ENCODE measurements at places on chromosomes 1 and 21. TPM values are rescaled to one million over a fixed set of nuclear protein-coding genes. Genes with fewer than 3 reads are reported as not detected.
A peak's percentile ranks its signal among the peaks of the same experiment; 100 is the strongest.

ENAH gene
- total RNA-seq, result 0.29 TPM

IVL gene
- not detected for total RNA-seq

IFI44 gene
- 27.9 TPM for total RNA-seq

- no peak for DNase-seq
These were observed 59.8 kb downstream of the GLIS1 start for GRCh38 chr1:53678938-53679825.

LCE1E gene
- total RNA-seq, result not detected

DNA sequence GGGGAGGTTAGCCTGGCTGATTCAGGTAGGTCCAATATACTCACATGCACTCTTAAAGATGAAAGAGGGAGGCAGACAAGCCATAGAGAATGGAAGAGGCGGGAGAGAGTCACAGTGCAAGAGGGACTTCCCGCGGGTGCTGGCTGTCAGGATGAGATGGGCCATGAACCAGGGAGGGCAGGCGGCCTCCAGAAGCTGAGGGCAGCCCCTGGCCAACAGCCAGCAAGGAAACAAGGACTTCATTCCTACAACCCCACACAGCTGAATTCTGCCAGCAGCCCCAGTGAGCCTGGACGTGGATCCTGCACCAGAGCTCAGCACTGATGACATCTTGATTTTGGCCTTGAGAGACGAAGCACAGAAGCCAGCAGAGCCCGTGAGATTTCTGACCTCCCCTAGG lies 15.1 kb upstream of the B3GALT5 start:
- DNase-seq, result no peak

FUBP1 gene
- 241 TPM for total RNA-seq

CD84 gene
- total RNA-seq, result 81.5 TPM

DNA sequence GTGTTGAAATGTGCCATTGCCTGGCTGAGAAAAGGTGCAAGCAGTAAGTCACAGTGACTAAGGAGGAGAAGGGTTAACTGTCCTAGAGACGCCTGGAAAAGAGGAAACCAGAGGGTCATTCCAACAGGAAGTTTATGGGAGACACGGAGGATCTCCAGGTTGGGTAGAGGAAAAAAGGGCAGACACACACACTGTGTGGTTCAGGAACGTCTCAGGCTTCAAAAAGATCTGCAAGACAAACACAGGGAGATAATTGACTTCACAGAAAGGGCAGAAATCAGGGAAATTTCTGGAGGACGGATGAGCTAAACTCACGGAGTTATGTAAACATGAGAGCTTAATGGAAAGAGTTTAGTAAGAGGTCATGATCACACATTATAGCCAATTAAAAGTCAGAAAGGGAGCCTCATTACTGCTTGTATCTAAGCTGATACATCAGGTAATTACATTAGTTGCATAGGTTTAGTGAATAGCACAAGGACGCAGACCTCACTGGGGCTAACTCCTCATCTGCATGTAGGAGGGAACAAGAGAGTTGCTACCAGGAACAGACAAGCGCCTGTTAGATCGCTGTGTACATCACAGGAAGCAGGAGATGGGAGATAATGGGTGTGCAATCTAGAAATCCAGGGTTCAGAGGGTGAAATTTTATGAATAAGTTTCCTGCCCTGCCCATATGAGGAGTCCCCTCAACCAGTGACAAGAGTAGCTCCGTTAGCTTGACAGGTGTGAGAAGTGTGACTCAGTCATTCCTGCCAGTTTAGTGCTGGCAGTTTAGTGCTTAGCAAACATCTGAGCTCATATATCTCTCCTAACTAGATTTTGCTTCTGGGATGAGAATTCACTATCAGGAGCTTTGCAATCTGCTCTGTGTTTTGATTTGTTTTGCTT lies 96.6 kb upstream of the TNR start:
- DNase-seq, result no peak

DNA sequence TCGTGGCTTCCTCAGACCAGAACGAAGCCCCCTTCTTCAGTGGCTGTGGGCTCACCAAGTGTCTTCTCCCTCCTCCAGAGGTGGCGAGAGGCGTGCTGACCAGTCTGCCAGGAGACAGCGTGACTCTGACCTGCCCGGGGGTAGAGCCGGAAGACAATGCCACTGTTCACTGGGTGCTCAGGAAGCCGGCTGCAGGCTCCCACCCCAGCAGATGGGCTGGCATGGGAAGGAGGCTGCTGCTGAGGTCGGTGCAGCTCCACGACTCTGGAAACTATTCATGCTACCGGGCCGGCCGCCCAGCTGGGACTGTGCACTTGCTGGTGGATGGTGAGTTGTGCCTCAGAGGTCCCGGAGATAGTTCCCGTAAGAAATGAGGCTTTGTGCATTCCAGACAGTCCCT lies 24.0 kb downstream of the IL6R start:
- no peak for DNase-seq

DNA sequence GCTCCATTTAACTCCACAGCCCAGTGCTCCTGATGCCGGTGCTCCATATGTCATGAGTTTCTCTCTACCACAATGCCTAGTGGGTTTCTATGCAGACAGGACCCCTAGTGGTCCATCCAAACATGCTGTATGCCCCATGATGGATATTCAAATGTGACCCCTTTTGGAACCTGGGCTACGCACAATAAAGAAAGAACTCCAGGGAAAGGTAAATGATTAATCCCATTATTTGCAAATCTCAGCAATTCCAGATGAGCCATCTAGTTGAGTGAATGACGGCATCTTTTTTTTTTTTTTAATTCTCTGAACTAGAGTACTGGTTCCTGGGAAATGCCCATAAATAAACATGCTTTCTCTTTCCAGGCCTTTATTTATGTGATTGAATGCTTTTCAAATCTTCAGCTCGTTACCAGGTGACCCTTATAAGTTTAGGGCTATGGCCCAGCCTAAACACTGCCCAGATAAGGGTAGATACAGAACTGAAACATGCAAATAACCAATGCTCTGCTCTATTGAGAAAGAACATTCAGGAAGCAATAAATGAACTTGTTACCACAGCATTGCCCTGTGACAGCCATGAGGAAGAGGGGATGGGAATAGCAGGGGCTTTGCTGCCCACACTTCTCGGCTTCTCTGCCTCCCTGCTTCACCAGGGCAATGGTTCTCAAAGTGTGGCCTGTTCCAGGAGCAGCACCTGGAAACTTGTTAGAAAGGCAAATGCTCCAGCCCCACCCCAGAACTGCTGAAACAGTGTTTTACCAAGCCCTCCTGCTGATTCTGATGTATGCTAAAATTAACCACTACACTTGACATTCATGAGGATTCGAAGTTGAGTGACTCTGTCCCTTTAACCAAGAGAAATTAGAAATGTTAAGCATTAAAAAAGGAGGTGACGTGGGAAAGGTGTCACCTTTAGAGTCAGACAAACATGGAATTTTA lies 151.7 kb downstream of the SEC16B start:
- no peak for DNase-seq

DNA sequence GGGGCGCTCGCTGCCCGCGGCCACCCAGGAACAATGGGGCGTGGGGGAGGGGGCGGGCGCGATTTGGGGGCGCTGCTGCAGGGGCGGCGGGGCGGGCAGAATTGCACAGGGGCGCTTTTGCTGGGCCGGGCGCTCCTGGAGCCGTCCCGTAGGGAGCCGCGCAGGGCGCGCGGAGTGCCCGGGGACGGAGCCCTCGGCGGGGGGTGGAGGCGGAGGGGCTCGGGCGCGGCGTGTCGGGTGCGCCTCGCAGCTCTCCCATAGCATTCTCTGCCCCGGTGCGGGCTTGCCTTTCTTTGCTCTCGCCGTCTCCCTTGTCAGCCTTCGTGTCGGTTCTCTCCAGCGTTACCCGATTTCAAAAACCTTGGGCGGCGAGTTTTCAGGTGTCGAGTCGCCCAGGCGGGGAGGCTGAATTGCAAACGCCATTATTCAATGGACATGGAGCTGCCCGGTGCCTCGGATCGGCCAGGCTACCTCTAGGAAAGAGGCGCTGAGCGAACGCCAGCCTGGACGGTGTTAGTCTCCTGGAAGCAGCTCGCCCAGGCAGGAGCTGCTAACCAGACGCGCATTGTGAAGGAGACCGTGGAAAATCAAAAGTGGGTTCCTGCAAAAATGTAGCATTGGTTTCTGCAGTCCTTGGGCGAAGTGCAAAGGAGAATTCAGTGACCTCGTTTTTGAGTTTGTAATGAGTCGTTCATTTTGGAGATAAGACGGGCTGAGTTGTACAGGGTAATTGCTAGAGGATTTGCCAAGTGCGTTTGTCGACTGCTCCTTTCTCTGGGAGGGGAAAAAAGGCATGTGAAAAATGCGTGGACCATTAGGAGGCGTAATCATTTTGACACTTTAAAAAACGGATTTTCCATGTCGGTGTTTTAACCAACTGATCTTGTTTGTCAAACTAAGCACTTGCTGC lies 626 bp downstream of the CXADR start:
- peak; percentile 2 for DNase-seq

DNA sequence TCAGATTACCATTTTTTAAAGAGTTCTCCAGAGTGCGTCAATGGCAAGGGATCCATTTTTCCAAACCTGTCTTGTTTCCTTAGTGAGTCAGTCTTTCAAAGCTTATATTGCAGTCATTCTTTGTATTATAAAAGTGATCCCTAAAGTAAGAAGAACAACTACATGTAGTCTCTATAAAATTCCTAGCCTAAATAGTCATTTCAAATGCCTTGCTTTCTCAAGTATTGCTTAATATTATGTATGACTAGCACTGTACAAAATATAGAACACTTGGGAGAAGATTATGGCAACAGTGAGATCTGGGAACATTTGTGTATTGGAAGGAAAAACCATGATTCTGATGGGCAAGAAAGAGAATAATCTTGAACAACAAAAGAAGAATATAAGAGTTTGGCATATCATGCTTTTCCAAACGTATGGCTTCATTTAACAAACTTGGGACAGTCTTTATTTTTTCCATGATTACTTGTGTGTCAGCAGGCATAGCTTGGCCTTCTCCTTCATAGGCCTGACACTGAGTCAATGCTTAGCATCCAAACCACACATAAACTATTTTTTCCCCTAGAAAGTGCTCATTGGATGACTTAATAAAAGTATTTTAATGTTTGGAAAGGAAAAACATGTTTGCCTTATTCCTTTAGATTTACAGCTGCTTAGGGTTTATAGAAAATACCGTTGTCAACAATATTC lies 547.4 kb downstream of the LTN1 start:
- DNase-seq, result no peak

DNA sequence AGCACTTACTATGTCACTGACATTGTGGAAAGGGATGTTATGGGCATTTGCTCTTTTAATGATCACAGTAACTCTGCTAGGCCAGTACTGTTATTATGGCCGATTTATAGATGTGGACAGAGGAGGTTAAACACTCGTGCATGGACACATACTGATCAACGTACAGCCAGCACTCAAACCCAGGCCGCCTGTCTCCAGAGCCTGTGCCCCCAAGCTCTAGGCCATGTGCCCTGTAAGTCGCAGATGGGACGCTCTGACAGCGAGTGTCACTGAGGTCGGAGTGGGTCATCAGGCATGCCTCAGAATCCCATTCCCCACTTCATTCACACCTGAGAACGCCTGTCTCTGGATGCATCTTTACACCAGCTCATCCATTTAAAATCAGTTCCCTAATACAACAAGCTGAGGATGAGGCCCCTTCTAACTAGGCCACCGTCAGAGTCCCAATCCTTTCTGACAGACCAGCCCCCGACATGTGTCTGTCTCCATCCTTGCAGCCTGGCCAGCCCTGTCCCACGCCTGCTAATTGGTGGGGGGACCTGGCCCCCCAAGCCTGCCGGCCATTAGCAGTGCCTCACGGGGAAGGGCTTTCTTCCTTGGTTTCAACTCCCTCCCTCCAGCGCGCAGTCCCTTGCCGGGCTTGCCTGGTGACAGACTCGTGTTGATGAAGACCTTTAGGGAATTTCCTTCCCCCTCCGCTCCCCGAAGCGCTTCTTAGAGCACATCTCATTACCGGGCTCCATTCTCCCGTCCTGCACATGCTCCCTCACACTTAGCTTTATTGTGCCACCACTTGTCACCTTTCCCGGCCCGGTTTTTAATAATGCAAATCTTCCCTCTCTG lies 436.8 kb downstream of the KIF26B start:
- DNase-seq, result no peak

DNA sequence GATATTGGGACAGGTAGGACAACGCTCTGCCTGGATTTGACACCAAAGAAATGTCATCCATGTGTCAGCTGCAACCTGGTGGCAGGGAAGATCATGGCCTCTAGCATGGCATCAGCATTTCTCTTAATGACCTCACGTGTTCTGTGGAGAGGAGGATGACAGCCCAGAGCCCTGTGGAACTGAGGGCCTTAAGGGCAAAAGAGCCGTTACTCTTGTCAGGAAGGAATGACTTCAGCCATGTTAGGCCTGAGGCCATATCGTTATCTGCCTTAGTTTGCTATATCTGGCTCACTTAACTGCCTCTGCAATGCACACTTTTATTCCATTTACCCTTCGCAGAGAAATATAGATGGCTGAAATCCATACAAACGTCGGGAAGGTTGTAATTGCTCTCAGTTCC lies 83.2 kb upstream of the PBX1 start:
- no peak for DNase-seq

SMCP gene
- not detected for total RNA-seq

GRCh38 chr1:119387858-119388257 lies 19.3 kb downstream of the HAO2 start:
- DNase-seq, result no peak

CYP4Z1 gene
- not detected for total RNA-seq

DNA sequence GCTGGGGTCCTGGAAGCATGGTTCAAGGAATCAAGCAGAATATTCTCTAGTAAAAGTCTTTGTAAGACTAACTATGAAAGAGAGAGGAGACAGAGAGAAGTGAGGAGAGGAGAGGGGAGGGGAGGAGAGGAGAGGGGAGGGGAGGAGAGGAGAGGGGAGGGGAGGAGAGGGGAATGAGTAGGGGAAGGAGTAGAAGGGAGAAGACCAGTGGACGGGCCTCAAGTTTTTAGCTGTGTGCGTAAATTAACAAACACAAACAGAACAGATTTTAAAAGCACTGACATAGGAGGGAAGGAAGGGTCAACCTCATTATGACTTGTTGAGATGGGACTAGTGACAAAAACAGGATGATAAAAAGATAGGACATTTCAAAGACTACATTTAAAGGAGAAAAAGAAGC lies 62.8 kb downstream of the ST3GAL3 start:
- DNase-seq, result no peak

- DNase-seq, result no peak
These were observed 119.4 kb downstream of the NEK7 start for GRCh38 chr1:198276241-198276640.

HAO2 gene
- total RNA-seq, result not detected

DNA sequence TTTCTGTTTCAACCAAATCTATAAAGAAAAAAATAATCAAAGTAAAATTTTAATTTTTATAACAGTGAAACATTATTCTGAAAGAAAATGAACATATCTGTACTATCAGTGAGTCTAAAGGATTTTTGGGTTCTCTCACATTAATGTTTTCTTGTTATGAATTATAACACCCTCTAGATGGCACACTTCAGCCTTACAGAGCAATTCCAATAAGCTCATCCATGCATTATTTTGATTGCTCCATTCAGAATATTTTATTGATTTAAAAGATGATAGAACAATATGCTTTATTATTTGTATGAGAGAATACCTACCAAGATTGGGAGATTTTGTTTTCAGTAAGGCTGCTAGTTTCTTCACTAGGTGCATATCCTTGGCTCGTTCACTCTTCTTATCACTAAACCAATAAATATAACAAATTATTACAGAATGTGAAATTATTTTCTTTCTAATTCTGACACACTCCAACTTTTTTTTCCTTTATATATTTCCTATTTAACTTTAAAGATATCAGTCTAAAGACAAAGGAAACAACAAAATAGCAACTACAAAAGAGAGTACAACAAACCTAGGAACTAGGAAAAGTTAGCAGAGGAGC lies 82.4 kb downstream of the RAB3GAP2 start:
- DNase-seq, result no peak

Measured in naive thymus-derived CD8-positive, alpha-beta T cell (primary cell).